ENCODE measurements at places on chromosomes 5 and 9.

GRCh38 chr9:89021154-89021803, 30.0 kb downstream of the S1PR3 start:
- H3K27me3 ChIP-seq = no peaks in the 10 kb centered on the region
- no peak overlapping the region for H3K4me3 ChIP-seq
- peaks cover 32% of the 10 kb centered on the region for H3K4me1 ChIP-seq
- no peak for DNase-seq
- H3K36me3 ChIP-seq = no peaks in the 10 kb centered on the region

- H3K27ac ChIP-seq = peak overlapping the region; percentile 91
- H3K4me3 ChIP-seq = no peak overlapping the region
- H3K4me1 ChIP-seq = peaks cover 55% of the 10 kb centered on the region
- no peaks in the 10 kb centered on the region for H3K36me3 ChIP-seq
- DNase-seq = no peak
Measured at GRCh38 chr5:149383399-149383798, 4.3 kb upstream of the IL17B start.

DNA sequence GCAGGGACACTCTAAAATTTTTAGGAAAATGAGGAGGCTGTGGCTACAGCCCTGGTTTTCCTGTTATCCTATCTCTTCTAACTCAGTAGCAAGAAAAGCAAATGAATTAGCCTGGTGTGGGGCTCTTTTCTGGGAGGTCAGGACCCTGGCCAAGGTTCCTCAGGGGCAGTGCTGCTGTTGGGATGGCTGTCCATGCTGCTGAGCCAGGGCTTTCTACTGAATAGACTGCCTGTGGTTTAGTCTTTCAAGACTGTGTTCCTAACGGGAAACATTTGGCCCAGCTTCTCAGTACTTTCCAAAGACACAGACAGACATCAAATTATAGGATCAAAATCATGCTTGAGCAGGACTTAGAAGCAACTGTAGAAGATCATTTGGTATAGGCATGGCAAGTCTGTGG, 18.1 kb downstream of the TNC start:
- no peak overlapping the region for H3K27ac ChIP-seq
- H3K4me3 ChIP-seq = no peak overlapping the region
- no peaks in the 10 kb centered on the region for H3K27me3 ChIP-seq
- no peak for DNase-seq
- H3K36me3 ChIP-seq = no peaks in the 10 kb centered on the region

DNA sequence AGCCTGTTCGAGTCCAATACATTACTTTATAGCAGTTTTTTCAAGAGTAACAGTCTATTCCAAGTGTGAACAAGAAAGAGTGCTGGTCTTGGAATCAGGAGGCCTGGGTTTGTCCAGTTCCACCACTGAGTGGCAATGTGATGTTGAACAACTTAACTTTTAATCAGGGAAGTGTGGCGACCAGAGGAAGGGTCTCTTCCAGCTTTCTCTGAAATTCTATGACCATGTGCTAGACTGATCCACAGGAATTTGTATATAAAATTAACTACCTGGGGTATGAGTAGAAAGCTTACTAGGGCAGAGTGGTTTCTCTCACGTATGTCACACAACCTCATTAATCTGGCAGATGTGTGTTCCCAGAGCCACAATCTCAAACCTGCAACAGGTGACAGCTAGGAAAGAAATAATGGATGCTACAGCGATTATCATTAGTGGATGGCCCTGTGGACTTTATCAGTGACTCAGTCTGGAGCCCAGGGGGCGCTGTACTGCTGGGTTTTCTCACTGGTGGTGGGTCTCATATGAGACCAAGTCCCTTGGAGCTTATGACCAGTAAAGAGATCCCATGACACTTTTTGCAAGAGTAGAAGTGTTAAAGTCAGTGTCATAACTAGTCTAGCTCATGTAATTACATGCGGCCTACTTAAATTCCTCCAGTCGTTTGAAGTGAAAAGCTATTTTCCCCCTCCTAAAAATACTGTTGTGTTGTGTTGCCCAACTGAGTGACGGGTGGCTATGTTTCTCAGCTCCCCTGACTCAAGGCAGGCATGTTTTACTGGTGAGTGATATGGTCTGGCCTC, 116.5 kb downstream of the GDNF start:
- H3K36me3 ChIP-seq = no peaks in the 10 kb centered on the region
- H3K27me3 ChIP-seq = no peaks in the 10 kb centered on the region
- H3K4me1 ChIP-seq = no peaks in the 10 kb centered on the region
- DNase-seq = no peak
- H3K27ac ChIP-seq = no peak overlapping the region
- no peak overlapping the region for H3K4me3 ChIP-seq

DNA sequence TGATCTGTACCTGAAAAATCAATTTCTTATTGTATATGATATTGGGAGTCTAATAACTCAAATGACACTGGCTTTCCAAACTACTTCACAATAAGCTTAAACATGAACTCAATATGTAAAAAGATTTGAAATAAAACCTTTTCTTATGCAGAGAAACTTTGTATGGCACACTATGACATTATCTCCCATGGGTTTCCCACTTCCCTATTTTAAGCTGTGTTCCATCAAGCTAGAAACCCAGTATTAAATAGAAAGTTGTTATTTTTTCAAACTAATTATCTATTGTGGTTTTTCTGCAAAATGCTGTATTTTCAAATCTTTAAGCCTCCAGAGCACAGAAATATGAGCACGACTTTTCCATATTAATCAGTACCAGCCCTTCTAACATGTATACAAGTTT, 174.7 kb downstream of the NFIB start:
- no peaks in the 10 kb centered on the region for H3K27me3 ChIP-seq
- no peak overlapping the region for H3K4me3 ChIP-seq
- H3K27ac ChIP-seq = no peak overlapping the region

DNA sequence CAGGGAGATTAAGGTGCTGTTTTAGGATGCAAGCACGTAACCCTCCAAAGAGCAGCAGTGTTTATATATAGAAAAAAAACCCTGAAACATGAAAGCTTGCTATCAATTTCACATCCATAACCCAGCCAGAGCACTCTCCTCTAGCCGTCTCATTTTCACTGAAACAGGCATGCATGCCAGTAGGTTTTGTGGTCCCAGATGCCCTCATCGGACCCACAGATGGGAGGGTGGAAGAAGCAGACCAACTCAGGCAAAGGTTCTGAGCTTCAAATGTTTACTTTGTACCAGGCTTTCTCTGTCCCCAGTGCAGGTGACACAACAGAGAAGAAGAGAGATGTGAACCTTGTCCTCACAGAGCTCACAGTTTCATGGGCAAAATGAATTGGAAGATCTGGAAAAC, 127.4 kb upstream of the ATP10B start:
- no peaks in the 10 kb centered on the region for H3K4me1 ChIP-seq
- H3K27me3 ChIP-seq = no peaks in the 10 kb centered on the region
- H3K4me3 ChIP-seq = no peak overlapping the region
- H3K36me3 ChIP-seq = no peaks in the 10 kb centered on the region
- no peak overlapping the region for H3K27ac ChIP-seq

DNA sequence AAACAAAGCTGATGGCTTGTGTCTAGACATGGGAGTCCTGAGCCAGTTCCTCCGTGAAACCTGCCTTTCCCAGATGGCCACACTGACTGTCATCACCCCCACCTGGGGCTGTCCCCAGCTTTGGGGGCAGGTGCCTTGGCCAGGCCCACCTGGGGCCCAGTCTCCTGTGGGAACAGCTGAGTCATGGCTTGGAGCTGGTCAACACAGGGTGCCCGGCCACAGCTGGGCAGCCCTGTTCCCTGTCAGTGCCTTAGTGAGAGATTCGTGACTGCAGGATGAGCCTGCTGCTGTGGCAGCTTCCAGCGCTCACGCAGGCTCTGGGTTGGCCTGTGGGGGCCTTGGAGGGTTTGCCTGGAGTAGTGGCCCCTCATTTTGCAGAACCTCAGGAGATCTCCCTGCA, 56.5 kb downstream of the COL5A1 start:
- H3K4me1 ChIP-seq = peaks cover 55% of the 10 kb centered on the region
- no peak overlapping the region for H3K4me3 ChIP-seq
- H3K27me3 ChIP-seq = no peaks in the 10 kb centered on the region
- no peak for DNase-seq

GRCh38 chr5:42858031-42858643, 46.4 kb upstream of the SELENOP start:
- DNase-seq = no peak
- H3K27ac ChIP-seq = peak overlapping the region; percentile 63
- H3K4me3 ChIP-seq = no peak overlapping the region
- H3K36me3 ChIP-seq = no peaks in the 10 kb centered on the region
- no peaks in the 10 kb centered on the region for H3K27me3 ChIP-seq

DNA sequence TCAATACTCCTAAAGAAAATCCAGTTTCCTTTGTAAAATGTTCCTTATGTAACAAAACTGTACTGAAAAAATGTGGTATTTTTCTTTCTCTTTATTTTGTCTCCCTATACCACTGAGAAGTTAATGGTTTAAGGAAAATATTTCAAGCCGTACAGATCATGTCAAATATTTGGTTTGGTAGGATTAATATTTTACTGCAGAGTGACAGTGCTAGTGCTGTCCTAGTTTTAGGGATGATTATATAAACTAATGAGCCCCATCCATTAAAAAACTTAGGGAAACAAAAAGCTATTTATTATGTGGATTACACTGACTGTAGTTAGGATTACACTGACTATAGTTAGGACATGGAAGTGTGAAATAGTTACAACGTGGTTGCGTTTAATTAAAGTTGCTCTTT, 209.1 kb downstream of the CD180 start:
- no peak for DNase-seq
- H3K4me1 ChIP-seq = peaks cover 11% of the 10 kb centered on the region
- H3K27ac ChIP-seq = peak overlapping the region; percentile 13
- no peaks in the 10 kb centered on the region for H3K27me3 ChIP-seq
- H3K36me3 ChIP-seq = no peaks in the 10 kb centered on the region
- no peak overlapping the region for H3K4me3 ChIP-seq

GRCh38 chr9:90680534-90680933, 37.9 kb upstream of the DIRAS2 start:
- DNase-seq = no peak
- no peak overlapping the region for H3K4me3 ChIP-seq

- DNase-seq = no peak
- H3K4me1 ChIP-seq = no peaks in the 10 kb centered on the region
- H3K27ac ChIP-seq = no peak overlapping the region
- no peaks in the 10 kb centered on the region for H3K36me3 ChIP-seq
Measured at GRCh38 chr9:108779551-108780325, 76.0 kb downstream of the ACTL7B start.

All from vagina (tissue), 2 donors.